HT1080 (cell line): ENCODE measurements at places on chromosomes 1 and 21. TPM values are rescaled to one million over a fixed set of nuclear protein-coding genes. Genes with fewer than 3 reads are reported as not detected.
A peak's percentile ranks its signal among the peaks of the same experiment; 100 is the strongest.

ABCG1 gene
- total RNA-seq, result not detected in 2 replicates

DNA sequence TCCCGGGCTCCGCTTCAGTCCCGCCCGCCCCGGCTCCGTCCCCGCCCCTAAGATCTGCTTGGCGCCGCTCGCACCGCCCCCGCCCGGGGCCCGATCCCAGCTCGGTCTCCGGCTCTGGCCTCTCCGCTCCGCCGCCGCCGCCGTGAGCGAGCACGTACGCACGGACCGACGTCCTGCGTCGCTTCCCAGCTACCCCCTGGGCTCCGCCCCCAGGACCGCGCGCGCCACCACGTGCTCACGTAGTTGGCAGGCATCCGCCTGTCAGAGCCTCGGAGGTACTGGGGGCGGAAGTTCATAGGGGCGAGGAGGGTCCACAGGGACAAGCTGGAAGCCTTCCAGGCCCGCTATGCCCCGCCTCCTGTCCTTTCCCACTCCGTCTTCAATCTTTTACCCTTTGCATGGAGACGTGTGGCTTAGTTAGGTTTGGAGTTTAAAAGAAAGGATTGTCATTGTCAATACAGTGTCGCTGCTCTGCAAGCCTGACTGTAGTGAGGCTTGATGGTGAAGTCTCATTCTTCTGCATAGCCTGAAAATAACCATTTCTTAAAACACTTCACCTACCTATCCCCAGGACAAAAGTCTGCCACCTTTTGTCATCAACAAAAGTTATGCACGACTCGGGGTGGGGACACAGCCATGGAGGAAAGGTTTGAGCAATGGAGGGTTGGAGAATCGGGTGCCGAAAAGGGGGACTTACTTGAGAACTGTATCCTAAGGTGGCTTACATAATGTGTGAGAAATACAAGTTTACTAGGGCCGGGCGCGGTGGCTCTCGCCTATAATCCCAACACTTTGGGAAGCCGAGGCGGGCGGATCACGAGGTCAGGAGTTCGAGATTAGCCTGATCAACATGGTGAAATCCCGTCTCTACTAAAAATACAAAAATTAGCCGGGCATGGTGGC, at the start of gene CLK2:
Gene CLK2 (minus strand): TSS at position 162 of the 903 bp plus-strand sequence. CDS start 2,527 bp downstream, outside the sequence.
- peak; percentile 94 for DNase-seq

- no peak for DNase-seq
Measured at GRCh38 chr1:231125972-231126580, 35.8 kb upstream of the TRIM67 start.

- no peak for DNase-seq
Measured at GRCh38 chr1:206946261-206946660, at the start of gene PIGR. Gene PIGR, minus strand, starts transcription at chr1:206946466. Its CDS starts 5,935 bp downstream, at chr1:206940531.

DNA sequence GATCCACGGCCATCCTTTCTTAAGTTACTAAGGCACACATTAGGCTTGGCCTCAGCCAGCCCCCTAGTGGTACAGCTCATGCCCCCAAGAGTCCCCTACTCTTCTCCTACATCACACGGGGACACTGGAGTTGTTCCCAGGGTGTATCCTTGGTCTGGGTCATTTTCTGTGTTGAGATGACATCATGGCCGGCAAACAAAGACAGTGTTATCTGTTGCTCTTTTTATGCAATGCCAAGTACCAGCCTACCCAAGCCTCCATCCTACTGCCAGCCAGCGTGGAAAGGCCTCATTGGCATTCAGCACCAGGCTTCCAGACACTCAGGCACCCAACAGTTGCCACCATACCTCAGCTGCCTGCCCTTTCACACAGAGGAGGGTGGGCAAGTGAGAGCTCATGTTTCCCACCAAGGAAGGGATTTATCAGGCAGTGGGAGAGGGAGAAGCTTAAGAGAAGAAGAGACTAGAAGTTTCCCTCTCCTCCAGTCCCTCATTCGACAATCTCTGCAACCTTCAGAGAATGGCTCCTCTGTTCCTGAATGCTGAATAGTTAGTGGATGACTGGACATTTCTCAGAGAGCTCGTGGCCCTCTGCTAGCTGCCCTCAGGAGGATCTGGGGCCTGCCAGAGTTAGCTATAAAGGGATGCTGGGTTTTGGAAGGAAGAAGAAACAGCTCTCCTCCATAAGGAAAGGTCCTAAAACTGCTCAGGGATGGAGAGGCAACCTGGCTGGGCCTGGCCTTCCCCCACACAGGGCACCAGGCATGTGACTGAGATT, 17.7 kb downstream of the CBR1 start:
- DNase-seq, result peak; percentile 7

DNA sequence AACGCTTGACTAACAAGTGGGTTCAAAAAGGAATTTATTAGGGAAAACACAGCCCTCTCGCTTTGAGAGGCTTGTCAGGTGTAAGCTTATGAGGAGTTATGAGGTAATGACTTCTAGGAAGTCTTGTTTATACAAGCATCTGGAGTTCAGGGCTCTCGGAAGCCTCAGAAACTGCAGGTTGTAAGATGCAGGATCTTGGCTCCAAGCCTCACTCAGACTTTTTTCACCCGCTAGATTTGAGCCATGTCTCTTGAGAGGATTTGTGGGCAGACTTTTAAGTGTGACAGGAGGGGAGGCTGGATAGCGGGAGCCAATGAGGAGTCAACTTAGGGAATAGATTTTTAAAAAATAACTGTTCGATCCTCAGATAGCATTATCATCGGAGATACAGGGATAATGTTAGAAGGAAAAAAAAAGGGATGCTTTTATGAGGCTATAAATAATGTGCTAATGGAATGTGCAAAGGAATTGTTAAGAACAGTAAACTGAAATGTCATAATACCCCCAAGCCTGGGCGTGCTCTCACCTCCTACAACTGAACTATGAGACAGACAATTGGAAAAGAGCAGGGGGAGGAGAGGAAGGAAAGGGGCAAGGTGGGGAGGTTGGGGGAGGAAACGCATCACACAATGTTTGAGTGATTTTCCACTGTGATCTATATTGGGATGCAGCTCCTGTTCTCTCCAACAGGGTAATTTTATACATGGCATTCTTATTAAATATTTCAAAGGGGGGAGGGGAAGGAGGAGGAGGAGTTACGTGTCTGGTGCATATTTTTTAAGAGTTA, 107.4 kb upstream of the ESRRG start:
- no peak for DNase-seq

DNA sequence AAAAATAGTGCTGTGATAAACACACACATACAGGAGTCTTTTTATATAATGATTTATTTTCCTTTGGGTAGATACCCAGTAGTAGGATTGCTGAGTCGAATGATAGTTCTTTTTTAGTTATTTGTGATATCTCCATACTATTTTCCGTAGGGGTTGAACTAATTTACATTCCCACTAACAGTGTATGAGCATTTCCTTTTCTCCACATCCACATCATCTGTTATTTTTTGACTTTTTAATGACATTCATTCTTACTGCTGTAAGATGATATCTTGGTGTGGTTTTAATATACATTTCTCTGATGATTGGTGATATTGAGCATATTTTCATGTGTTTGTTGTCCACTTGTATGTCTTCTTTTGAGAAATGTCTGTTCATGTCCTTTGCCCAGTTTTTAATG, 78.3 kb downstream of the NIBAN1 start:
- DNase-seq, result no peak

- DNase-seq, result no peak
Measured at GRCh38 chr1:93143769-93144168, 36.4 kb downstream of the TMED5 start.

DNA sequence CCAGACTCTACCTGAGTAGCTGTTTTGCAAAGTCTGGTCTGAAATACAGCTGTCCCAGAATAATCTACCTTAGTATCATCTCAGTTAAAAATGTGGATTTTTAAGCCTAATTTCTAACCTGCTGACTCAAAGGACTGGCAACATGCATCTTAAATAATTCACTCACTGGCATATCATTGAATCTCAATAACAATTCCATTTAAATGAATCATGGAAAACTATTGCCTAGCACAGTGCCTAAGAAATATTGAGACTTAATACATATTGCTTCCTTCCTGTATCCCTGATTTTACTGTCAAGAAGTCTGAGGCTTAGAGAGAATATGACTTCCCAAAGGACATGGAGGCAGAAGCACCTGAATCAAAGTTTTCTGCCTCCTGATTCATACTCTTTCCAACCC, 3.1 kb downstream of the CCDC190 start:
- DNase-seq, result peak; percentile 48

DNA sequence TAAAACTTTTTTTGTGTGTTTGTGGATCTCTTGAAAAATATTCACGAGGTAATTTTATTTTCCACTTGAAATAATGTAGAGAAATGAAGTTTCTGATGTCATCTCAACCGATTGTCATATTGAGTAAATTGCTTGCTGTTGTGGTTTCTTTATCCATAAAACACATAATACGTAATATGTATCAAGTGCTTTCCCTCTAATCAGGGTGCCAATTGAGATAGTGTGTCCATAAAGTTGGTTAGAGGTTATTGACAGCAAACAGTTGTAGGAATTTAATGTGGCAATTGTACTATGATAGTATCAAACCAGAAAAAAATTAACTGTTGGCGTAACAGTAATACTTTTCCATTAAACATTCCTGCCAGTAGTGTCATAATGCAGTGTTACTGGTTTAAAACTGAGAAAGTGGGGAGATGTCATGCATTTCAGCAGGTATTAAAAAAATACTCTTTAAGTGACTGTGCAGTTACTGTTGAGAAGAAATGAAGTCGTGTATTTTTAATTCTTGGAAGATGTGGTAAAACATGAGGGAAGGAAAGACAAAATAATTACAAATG, 38.3 kb downstream of the USP25 start:
- DNase-seq, result no peak

- no peak for DNase-seq
Measured at GRCh38 chr1:23370330-23370708, 683 bp upstream of the ZNF436 start.

DNA sequence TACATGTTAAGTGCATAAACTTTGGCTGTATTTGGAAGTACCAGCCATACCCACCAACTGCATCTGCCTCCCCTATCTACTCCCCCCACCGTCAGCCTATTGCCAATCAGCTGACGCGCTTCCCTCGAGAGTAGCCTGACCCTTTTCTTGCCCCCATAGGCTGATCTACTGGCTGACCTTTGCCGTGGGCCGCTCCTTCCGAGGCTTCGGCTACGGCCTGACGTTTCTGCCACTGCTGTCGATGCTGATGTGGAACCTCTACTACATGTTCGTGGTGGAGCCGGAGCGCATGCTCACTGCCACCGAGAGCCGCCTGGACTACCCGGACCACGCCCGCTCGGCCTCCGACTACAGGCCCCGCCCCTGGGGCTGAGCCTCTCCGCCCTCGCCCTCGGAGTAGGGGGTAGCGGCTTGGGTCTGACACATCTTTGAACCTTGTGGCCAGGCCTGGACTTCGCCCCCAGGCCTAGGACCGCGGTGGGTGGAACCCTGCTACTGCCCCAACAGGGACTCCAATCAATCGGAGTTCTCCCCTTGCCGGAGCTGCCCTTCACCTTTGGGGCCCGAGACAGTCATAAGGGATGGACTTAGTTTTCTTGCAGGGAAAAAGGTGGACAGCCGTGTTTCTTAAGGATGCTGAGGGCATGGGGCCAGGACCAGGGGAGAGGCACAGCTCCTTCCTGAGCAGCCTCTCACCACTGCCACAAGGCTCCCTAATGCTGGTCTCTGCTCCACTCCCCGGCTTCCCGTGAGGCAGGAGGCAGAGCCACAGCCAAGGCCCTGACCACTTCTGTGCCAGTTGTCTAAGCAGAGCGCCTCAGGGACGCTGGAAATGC, 4.0 kb downstream of the GLMP start:
- DNase-seq, result peak; percentile 45

- no peak for DNase-seq
Measured at GRCh38 chr1:116491700-116492357, 79.0 kb downstream of the CD58 start.

GRCh38 chr21:42398436-42399028, 2.7 kb upstream of the TMPRSS3 start:
- no peak for DNase-seq
